ENCODE measurements at places on chromosomes 12 and 14.

DNA sequence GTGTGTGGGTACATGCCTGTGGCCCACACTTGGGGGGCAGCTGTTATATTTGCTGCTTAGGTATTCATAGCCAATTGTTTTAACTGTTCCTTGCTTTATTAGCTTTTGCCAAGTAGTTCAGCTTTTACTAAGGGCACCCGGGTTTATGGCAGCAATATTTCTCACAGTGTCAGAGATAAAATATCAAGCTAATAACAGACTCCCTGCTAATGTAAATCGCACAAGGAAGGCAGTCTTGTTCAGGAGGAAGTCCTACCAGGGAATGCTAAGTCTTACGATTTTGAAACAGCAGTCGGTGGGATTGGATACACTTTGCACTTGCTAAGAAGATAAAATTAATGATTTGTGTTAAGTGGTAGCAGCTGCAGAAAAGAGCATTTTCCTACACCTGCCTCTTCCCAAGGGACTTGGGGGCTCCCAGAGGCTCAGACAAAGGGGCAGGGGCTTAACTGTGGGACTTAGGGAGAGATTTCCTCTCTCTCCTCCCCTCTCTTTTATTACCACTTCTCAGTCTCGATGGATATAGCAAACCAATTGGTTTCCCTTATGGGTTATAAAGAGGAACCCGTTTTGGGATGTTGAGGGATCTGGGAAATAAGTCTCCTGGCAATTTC is 175.1 kb downstream of the NRXN3 start:
- DNase-seq = no peak

GRCh38 chr14:24321212-24321975 is 10.1 kb downstream of the LTB4R start:
- no peak for DNase-seq

DNA sequence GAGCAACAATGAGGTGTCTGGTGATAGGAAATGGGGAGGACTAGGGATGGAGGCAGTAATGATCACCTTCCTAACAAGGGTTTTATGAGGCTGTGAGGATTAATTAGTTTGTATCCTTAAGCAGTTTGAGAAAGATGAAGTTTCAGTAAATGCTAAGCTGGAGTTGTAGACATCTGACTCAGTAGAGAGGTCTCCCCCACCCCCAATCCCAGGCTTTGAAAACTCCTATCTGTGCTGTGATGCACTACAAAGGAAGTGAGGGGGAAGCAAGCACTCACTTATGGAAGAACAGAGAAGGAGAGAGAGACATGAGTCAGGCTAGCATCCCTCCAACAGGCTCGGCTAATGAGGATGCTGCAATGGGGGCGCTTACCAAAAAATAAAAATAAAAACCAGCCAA is 5.5 kb upstream of the BCL11B start:
- no peak for DNase-seq

DNA sequence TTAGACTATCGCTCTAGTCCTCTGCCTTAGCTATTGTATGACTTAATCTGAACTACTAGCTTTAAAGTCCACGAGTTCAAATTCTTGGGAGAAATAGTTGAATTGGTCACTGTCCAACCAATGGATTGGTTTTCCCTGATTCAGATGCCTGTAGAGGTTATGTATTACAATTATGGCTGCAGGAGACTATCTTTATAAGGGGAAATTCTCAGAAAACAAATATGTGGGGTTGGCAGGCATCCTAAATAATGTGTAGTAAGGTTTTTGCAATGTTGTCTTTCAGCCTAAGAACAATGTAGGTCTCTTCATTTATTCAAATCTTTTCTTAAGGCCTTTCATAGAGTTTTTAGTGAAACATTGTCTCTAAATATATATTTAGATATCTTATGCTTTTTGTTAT is 26.9 kb downstream of the MYRFL start:
- DNase-seq = no peak

GRCh38 chr12:102197789-102198188 is at the start of gene PMCH:
Gene PMCH, minus strand, starts transcription at chr12:102197833. Its CDS starts 63 bp downstream, at chr12:102197770.
- no peak for DNase-seq

- no peak for DNase-seq
Observed at GRCh38 chr12:94987801-94988200, 15.7 kb downstream of the NDUFA12 start.

DNA sequence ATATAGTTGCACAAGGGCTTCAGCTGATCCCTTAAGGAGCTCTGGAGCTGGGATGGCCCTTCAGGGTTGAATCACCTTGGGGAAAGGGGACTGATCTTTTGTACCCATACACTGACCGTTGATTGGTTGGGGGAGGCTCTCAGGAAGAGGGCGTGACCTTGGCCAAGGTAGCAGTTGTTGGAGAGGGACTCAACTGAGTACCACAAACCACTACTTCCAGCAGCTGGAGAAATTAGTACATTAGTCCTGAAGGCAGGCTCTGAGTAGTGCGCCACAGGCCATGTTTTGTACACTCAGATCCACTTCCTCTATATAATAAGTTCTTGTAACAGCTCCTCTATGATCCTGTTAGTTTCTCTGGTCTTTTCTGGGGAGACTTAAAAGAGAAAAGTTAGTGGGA is 317.6 kb downstream of the CCDC91 start:
- no peak for DNase-seq

GRCh38 chr14:95314609-95315008 is 5.1 kb downstream of the CLMN start:
- peak; percentile 21 for DNase-seq

- DNase-seq = no peak
Observed at GRCh38 chr14:22422238-22422637, 166.8 kb downstream of the DAD1 start.

DNA sequence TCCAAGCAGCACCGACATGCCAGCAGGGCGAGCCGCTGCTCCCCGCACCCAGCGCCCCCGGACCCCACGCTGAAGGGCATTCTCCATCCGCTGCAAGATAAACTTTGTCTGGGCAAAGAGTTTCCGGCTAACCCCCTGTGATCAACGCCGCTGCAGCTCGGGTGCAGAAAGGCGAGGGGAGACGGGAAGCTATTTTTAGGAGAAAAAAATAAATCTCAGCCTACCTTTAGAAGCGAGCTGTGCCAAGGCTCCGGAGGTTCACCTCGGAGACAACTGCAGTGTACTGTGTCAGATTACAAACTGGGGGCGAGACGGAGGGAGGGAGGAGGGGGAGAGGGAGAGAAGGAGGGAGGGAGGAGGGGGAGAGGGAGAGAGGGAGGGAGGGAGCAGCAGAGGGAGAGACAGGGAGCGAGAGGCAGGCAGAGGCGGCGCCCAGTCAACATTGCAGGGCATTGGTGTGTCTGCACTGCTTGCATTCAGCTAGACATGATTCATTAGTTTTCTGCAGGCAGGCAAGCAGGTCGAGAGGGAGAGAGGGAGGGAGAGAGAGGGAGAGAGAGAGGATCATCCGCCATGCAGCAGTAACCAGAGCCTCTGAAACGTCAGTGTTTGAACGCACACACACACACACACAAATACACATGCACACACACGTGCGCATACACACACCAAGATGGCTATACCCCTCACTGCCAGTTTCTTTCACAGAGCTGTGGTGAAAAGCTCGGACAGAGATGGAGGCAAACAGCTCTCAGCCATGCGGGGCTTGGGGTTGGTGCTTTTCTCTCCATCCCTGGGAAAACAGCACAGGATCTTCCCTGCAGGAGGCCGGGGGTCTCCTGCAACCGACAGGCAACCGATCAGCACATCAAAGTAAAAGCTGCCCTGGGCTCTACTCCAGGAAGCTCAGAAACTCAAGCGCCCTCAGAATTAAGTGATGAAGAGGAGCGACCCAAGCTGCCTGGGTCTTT is at the start of gene RIMBP2:
TSS of gene RIMBP2 (minus strand) at position 302 of the 971 bp plus-strand sequence. CDS start 237,286 bp downstream, outside the sequence.
- DNase-seq = no peak

DNA sequence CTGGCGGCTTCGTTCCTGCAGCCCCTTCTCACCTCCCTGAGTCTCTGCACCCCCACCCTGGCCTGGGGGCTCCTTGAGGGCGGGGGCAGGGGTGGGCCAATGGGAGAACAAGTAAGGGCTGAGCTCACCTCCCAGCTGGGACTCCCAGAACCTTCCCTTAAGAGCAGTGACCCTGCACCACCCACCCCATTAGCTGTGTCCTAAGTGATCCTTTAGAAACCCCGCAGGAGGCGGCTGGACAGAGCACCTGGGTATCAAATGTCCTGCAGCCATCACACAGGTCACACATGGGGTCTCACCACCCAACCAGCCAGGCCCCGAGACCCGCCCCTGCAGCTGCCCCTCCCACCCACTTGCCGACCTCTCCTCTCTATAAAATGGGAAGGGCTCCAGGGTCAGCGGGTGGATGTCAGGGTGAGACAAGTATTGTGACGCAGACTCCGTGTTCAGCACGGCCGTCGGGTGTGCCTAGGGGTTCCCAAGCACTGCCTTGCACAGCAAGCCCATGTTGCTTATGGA is 151.2 kb upstream of the C14orf180 start:
- DNase-seq = no peak

DNA sequence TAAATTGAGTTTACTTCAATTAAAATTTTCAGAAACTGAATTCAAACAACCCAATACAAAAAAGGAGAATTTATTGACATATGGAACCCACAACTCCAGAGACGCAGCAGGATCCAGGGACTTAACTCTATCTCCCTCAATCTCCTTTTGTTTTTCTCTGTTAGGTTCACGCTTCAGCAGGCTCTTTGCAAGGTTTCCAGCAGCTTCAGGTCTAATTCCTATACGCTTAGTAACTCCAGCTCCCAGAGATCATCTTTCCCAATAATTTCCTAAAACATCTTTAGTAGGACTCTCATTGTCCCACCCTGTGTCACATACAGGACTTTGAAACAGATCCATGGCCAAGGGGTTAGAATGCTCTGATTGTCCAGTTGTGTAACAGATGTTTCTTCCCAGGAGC is 175.2 kb downstream of the RMST start:
- DNase-seq = no peak

DNA sequence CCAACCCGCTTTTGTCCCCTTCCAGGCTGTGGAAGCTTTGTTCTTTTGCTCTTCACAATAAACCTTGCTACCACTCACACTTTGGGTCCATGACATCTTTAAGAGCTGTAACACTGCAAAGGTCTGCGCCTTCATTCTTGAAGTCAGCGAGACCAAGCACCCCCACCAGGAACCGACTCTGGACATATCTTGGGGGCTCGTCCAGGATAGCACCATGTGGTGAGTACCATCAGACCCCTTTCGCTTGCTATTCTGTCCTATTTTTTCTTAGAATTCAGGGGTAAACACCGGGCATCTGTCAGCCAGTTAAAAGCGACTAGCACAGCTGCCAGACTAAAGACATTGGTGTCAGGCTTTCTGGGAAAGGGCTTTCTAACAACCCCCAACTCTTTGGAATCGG is 137.6 kb upstream of the PPFIA2 start:
- DNase-seq = no peak

GRCh38 chr12:9341260-9341585 is 133.0 kb upstream of the PZP start:
- DNase-seq = no peak

GRCh38 chr14:104579507-104579906 is at the start of gene C14orf180:
Gene C14orf180, plus strand, starts transcription at chr14:104579764. Its CDS starts 6,667 bp downstream, at chr14:104586431.
- no peak for DNase-seq

- no peak for DNase-seq
Observed at GRCh38 chr12:68001486-68002466, 12.5 kb downstream of the IFNG-AS1 start.

DNA sequence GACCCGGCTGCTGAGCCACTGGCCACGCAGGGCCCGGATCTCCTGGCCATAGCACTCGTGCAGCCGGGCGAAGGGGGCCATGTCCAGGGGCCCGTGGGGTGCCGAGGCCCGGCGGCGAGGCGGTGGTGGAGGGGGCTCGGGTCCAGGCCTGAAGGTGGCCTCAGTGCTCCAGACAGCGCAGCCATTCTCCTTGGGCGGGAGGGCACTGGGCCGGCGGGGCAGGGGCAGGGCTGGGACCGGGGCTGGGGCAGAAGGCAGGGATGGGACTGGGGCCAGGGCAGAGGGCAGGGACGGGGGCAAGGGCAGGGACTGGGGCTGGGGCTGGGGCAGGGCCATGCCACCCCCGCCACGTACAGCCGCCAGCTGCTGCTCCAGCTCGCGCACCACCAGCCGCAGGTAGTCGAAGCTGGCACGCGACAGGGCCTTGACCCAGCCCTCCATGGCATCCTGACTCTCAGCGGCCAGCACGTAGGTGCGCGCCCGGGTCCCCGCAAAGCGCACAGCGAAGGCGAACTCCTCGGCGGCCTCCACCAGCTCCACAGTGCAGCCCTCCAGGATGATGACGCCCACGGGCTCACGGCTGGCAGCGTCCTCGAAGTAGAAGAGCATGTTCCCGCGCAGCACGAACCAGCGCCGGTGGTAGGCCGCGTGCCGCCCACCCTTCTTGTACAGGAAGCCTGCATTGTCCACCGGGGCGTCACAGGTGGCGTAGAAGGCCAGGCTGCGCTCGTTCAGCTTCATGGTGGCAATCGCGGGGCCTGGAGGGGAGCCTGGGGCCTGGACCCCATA is 6.0 kb downstream of the PHETA1 start:
- DNase-seq = no peak

- no peak for DNase-seq
Observed at GRCh38 chr14:94816113-94816512, 46.2 kb upstream of the GSC start.

DNA sequence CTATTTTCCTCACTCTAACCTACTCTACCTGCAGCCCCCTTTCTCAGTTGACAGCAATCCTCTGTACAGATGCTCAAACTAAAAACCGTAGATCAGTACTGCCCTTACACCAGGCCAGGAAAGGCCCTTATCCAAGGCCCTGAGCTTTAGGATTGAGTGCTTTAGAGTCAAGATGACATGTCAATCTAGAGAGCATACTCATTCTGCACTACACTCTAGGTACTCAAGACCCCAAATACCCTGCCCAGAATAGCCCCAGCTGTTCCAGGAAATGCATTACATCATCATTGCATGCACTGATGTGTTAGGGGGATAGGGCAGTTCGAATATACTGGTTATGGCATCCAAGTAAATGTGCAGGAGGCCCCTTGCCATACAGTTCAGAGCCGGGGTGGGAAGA is 3.5 kb upstream of the PHLDA1 start:
- DNase-seq = no peak

DNA sequence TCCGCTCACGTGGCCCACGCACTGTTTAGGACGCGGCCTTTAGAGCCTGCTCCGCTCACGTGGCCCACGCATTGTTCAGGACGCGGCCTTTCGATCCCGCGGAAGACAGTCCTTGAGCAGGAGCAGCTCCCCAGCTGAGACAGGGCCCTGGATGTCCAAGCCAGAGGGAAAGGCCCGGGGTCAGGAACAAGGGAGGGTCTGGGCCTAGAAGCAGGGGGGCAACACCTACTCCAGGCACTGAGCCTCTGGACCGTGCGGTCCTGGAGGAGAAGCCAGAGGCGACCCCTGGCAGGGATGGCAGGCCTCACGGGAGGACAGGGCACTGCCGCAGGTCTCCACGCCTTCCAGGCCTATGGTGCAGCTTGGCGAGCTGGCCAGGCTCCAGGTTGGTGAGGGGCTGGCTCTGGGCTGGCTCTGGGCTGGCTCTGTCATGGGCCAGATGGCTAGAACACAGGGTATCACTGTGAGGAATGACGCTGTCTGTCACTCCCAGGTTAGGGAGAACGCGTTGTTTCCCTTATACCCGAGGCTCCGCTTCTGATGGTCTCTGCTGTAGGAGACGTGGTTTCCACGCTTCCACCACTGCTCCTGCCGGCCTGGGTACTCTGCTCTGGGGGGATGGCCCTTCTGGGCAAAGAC is 341.7 kb downstream of the TMEM121 start:
- no peak for DNase-seq

GRCh38 chr14:69713993-69714679 is 52.8 kb upstream of the SRSF5 start:
- DNase-seq = no peak
